NCI-H1417 (cell line): ENCODE measurements at places on chromosomes 1 and 21.
A peak's percentile ranks its signal among the peaks of the same experiment; 100 is the strongest.

GRCh38 chr1:111099289-111099688 lies 40.6 kb downstream of the DRAM2 start:
- no peak for DNase-seq

GRCh38 chr1:60920561-60920960 lies 161.8 kb upstream of the NFIA start:
- DNase-seq: no peak

- DNase-seq: peak; percentile 44
Measured at GRCh38 chr1:177385760-177386698, 215.3 kb downstream of the BRINP2 start.

DNA sequence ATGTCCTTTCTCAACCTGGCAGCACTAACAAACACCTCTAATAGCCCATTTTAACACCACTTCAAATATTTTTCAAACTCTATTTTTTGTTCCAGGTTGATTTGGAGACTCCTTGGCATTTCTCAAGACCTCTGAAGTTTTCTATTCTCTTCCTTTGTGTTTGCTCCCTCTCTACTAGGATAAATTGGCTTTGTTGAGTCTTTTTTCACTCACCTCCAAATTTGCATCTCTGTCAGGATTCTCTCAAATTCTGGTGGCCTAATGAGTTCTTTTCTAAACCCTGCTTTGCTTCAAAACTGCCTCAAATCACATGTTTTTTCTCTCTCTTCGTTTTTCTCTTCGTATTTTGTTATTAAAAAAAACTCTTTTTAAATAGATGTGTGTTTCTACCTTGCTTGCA lies 582.2 kb upstream of the ADGRL4 start:
- no peak for DNase-seq

DNA sequence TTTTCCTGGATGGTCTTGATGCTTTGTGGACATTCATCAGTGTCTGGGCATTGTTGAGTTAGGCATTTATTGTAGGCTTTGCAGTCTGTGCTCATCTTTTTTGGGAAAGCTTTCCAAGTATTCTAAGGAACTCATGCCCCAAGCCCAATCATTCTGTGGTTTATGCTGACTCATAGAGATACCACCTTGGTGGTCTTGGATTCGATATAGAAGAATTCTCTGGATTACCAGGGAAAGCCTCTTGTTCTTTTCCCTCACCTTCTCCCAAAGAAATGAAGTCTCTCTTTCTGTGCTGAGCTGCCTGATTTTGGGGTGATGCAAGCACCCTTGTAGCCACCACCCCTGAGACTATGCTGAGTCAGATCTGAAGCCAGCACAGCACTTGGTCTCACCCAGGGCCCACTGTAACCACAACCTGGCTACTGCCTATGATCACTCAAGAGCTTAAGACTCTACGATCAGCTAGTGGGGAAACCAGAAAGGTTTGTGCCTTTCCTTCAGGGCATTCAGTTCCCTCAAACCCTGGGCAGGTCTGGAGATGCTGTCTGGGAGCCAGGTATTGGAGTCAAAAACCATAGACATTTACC lies 422.6 kb downstream of the NUF2 start:
- no peak for DNase-seq
